Progenitor cell of endocrine pancreas (in vitro differentiated cells): ENCODE measurements at places on chromosomes 13 and 19. TPM values are rescaled to one million over a fixed set of nuclear protein-coding genes. Genes with fewer than 3 reads are reported as not detected.

GRCh38 chr13:79406597-79406908 is 498 bp upstream of the RBM26 start:
- no peaks in the 10 kb centered on the region for H3K27me3 ChIP-seq
- H3K4me3 ChIP-seq, result peak overlapping the region; percentile 92
- no peak for DNase-seq
- H3K27ac ChIP-seq, result peak overlapping the region; percentile 99
- peaks cover 31% of the 10 kb centered on the region for H3K4me1 ChIP-seq

GRCh38 chr13:95741584-95742563 is 64.9 kb downstream of the DNAJC3 start:
- H3K4me3 ChIP-seq, result no peak overlapping the region
- no peaks in the 10 kb centered on the region for H3K27me3 ChIP-seq
- no peak overlapping the region for H3K27ac ChIP-seq
- no peak for DNase-seq
- peaks cover 9% of the 10 kb centered on the region for H3K4me1 ChIP-seq

DNA sequence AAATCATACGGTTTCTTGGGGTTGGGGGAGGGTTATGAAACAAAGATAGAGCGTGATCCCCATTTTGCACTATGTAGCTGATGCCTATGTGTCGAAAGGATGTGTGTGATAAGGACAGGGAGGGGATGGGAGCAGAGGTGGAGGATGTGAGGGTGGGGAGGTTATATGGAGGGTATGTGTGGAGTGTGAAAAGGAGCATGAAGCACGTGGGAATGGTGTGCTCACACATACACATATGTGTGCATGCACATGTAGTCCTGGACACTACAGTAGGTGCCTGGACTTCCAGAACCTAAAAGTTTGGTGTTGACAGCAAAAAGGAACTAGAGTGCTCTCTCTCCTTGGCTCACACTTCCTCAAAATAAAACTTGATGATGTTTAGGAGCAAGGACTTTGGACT is 25.4 kb downstream of the STOML3 start:
- no peak overlapping the region for H3K27ac ChIP-seq
- H3K4me1 ChIP-seq, result no peaks in the 10 kb centered on the region
- H3K27me3 ChIP-seq, result no peaks in the 10 kb centered on the region
- no peak overlapping the region for H3K4me3 ChIP-seq
- H3K36me3 ChIP-seq, result no peaks in the 10 kb centered on the region

DNA sequence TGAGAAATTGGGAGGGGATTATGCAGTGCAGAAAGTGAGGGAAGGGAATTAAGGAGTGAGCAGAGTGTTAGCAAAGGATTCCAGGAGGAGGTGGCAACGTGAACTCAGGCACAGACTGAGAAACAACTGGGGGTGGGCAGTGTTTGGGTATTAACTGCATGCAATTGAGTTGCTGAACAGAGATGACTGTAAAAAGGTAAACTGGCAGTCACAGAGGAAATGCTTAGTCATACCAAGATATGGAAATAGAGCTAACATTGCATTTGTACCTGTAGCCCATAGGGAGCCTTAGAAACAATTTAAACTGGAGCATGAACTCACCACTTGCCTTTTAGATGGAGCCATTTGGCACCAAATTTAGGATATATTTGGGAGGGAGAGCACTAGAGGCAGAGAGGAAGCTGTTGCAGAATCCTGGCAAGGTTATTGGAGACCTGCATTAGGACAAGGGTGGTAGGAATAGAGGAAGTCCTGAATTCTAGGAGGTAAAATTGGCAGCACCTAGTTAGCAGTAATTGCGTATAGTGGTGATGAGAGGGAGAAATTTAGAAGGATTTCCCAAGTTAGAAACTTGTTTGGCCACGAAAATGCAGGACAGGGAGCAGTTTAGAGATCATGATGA is 100.6 kb upstream of the FRY start:
- no peak overlapping the region for H3K4me3 ChIP-seq
- H3K36me3 ChIP-seq, result no peaks in the 10 kb centered on the region
- DNase-seq, result no peak
- H3K4me1 ChIP-seq, result peaks cover 15% of the 10 kb centered on the region

- no peak overlapping the region for H3K27ac ChIP-seq
- no peak overlapping the region for H3K4me3 ChIP-seq
- no peaks in the 10 kb centered on the region for H3K36me3 ChIP-seq
- no peaks in the 10 kb centered on the region for H3K27me3 ChIP-seq
- DNase-seq, result no peak
These were observed 4.2 kb upstream of the SPC24 start for GRCh38 chr19:11159598-11160439.

DNA sequence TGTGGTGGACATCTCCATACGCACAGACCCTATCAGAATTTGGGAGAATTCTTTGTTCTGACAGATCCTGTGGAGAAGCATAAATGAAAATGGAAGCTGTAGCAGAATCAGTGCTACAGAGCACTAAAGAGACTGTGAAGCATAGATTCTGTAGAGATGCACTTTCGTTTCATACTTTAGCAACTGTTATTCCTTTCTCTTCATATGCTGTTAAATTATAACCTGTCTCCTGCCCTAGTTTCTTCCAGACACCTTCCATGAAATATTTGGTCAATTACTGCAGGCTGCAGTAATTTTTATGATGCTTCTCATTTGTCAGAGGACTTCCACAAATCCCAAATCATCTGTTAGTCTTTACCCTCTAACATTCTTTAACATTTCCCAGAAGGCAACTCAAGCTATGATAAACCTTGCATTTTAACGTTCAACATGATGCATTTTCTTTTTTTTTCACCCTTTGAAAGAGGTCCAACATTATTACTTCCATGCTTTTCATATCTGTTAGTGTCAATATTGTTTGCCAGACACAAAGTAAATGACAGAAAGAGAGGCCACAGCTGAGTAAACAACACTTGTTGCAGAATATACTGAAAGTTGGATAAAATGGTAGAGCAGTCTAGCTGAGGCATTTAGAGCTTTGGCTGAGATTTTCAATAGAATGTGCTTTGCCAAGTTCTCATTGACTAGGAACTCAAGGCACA is 412.7 kb downstream of the LMO7 start:
- peaks cover 16% of the 10 kb centered on the region for H3K4me1 ChIP-seq
- H3K4me3 ChIP-seq, result no peak overlapping the region
- DNase-seq, result no peak
- no peaks in the 10 kb centered on the region for H3K36me3 ChIP-seq

GRCh38 chr13:63367522-63368198 is 1952.0 kb upstream of the PCDH20 start:
- no peaks in the 10 kb centered on the region for H3K27me3 ChIP-seq
- H3K4me3 ChIP-seq, result no peak overlapping the region
- no peak for DNase-seq
- no peaks in the 10 kb centered on the region for H3K36me3 ChIP-seq
- no peak overlapping the region for H3K27ac ChIP-seq

DNA sequence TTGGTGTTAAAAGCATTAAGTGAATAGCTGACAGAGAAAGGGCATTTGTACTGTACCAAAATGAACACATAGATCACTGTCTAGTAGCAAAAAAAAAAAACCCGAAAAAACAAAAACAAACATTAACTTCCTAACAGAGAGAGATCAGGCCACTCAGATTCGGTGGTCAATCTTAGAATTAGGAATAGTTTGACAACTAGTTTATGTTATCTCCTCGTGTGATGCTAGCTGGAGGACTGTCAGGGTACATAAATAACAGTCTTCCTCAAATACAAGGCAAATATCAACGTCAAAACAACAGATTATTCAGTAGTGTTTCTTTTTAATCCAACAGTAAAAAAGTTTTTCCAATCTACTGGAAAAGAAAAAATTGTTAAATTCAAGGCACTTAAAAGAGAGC is 1.7 kb downstream of the ZMYM5 start:
- H3K27me3 ChIP-seq, result no peaks in the 10 kb centered on the region
- DNase-seq, result no peak
- peaks cover 12% of the 10 kb centered on the region for H3K36me3 ChIP-seq

- H3K36me3 ChIP-seq, result no peaks in the 10 kb centered on the region
- H3K4me3 ChIP-seq, result peak within 1 kb of the TSS; percentile 55
- peaks cover 6% of the 10 kb centered on the region for H3K27me3 ChIP-seq
- peak within 1 kb of the TSS; percentile 66 for H3K27ac ChIP-seq
These were observed at the start of gene FSTL3 for GRCh38 chr19:676339-677105. FSTL3 (plus strand) TSS chr19:676392; CDS start chr19:676424, 32 bp downstream.

DNA sequence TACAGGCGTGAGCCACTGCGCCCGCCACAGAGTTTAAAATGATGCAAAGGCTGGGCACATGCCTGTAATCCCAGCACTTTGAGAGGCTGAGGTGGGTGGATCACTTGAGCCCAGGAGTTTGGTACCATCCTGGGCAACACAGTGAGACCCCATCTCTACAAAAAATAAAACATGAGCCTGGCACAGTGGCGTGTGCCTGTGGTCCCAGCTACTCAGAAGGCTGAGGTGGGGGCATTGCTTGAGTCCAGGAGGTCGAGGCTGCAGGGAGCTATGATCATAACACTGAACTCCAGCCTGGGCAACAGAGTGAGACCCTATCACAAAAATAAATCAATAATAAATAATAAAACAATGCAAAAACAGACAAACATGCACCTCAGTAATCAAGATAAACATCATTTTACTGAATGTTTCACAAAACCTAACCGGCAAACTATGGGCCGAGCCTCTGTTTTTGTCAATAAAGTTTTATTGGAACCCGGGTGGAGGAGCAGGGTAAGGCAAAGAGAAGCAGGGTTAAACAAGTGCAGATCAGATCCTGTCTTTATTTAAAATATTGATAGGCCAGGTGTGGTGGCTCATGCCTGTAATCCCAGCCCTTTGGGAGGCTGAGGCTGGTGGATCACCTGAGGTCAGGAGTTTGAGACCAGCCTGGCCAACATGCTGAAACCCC is 2.0 kb upstream of the PEAK3 start:
- no peak for DNase-seq
- no peak overlapping the region for H3K27ac ChIP-seq
- H3K4me1 ChIP-seq, result peaks cover 4% of the 10 kb centered on the region

GRCh38 chr13:20824762-20825476 is 51.2 kb upstream of the EEF1AKMT1 start:
- H3K27ac ChIP-seq, result no peak overlapping the region
- peaks cover 2% of the 10 kb centered on the region for H3K4me1 ChIP-seq
- H3K4me3 ChIP-seq, result no peak overlapping the region
- no peaks in the 10 kb centered on the region for H3K27me3 ChIP-seq

GRCh38 chr13:53807251-53807834 is 778.7 kb downstream of the OLFM4 start:
- DNase-seq, result no peak
- H3K4me1 ChIP-seq, result no peaks in the 10 kb centered on the region
- no peaks in the 10 kb centered on the region for H3K36me3 ChIP-seq
- H3K4me3 ChIP-seq, result no peak overlapping the region

- no peak for DNase-seq
- no peak overlapping the region for H3K4me3 ChIP-seq
- no peak overlapping the region for H3K27ac ChIP-seq
These were observed 18.1 kb upstream of the GTF3A start for GRCh38 chr13:27406178-27406939.

GRCh38 chr13:51000061-51000460 is 90.5 kb downstream of the RNASEH2B start:
- H3K36me3 ChIP-seq, result no peaks in the 10 kb centered on the region
- H3K27me3 ChIP-seq, result peaks cover 18% of the 10 kb centered on the region
- peaks cover 4% of the 10 kb centered on the region for H3K4me1 ChIP-seq
- no peak for DNase-seq

DNA sequence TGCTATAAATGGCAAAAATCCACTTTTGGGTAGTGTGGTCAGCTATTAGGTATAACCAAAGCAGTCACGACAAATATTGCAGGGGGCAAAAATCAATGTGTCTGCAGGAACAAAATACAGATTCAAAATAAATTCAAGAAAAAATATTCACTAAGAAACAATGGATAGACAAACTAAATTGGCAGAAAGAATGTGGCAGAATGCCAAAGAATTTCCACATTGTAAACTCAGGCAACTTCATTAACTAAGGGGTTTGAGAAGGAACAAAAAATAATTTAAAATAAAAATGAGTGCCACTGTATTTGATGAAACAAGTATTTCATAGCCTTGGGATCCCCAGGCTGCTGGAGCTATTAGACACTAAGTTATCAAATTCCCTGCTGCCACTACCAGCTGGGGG is 193.1 kb downstream of the VWA8 start:
- H3K36me3 ChIP-seq, result peaks cover 5% of the 10 kb centered on the region
- no peaks in the 10 kb centered on the region for H3K27me3 ChIP-seq
- H3K4me1 ChIP-seq, result peaks cover 1% of the 10 kb centered on the region
- no peak overlapping the region for H3K27ac ChIP-seq
- no peak overlapping the region for H3K4me3 ChIP-seq

DNA sequence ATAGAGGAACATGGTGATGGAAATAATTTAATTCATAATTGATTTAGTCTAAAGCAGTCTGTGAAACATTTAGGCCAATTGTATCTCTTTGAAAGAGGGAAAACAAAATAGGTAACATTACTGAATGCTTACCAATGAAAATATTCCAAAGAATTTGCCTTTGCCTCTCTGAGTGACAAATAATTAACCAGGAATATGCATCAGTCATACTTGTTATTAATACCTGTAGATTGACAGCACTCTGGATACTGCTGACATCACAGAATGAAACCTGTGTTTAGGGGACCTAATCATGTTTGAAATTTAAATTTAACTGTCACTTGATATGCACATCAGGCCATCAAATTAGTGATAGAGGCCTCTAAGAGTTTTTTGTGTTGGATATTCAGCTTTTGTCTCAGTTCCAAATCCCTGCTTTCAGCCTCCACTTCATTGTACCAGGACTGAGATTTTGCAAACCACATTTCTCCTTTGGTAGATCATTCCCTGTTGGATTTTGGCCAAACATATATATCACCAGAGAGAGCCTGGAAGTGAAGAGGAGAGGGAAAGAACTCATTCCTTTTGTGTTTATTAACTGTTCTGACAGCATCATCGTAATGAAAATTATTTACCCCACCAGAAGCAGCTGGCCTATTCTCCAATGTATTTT is 64.8 kb upstream of the KLHL1 start:
- H3K27ac ChIP-seq, result no peak overlapping the region
- no peaks in the 10 kb centered on the region for H3K27me3 ChIP-seq
- no peak for DNase-seq
- no peaks in the 10 kb centered on the region for H3K36me3 ChIP-seq

- H3K4me1 ChIP-seq, result peaks cover 7% of the 10 kb centered on the region
- H3K27me3 ChIP-seq, result peaks cover 3% of the 10 kb centered on the region
- no peaks in the 10 kb centered on the region for H3K36me3 ChIP-seq
These were observed 5.8 kb downstream of the CRYL1 start for GRCh38 chr13:20519875-20520274.

CYP2A6 gene
- not detected in 2 replicates for total RNA-seq

IZUMO2 gene
- not detected in 2 replicates for total RNA-seq

SIAH3 gene
- total RNA-seq, result not detected in 2 replicates

TNFSF13B gene
- total RNA-seq, result 3.1 and 3.3 TPM in 2 replicates

OVOL3 gene
- total RNA-seq, result 0.47 TPM in 1 of 2 replicates, not detected in the other

PEG3 gene
- total RNA-seq, result not detected in 2 replicates

ZNF575 gene
- total RNA-seq, result 0.60 and 0.74 TPM in 2 replicates

SLITRK6 gene
- 3.6 and 3.8 TPM in 2 replicates for total RNA-seq

LHB gene
- not detected in 2 replicates for total RNA-seq

ZNF283 gene
- total RNA-seq, result 14.6 and 17.3 TPM in 2 replicates
